ENCODE measurements at places on chromosomes 3 and 15.

- no peak for DNase-seq
Measured at GRCh38 chr3:47613722-47614121, 35.1 kb upstream of the CSPG5 start.

GRCh38 chr3:148923592-148923991 is 58.5 kb downstream of the CPA3 start:
- DNase-seq = no peak

- DNase-seq = no peak
Measured at GRCh38 chr15:31065824-31066223, 35.7 kb downstream of the TRPM1 start.

- DNase-seq = no peak
Measured at GRCh38 chr3:97901313-97902248, 70.7 kb downstream of the RIOX2 start.

DNA sequence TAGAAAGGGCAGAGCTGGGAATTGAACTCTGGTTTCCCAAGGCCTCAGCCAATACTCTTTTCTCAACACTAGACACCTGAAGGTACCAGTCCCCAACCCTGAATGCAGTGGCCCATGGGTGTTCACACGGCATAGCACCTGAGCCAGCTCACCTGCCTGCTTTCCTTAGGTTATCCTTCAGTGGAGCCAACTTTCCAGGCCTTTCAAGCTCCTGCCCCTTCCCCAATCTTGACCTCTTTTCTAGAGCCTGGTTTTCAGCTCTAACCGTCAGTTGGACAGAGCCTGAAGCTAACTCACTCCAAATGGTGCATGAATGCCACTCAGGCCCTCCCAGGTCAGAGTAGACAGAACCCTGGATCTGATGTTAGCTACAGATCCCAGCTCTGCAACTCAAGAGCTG is 66.1 kb upstream of the ITGA11 start:
- no peak for DNase-seq

- DNase-seq = no peak
Measured at GRCh38 chr15:64651601-64652191, 123.7 kb downstream of the RBPMS2 start.

- no peak for DNase-seq
Measured at GRCh38 chr3:67458896-67459530, 195.4 kb downstream of the SUCLG2 start.

DNA sequence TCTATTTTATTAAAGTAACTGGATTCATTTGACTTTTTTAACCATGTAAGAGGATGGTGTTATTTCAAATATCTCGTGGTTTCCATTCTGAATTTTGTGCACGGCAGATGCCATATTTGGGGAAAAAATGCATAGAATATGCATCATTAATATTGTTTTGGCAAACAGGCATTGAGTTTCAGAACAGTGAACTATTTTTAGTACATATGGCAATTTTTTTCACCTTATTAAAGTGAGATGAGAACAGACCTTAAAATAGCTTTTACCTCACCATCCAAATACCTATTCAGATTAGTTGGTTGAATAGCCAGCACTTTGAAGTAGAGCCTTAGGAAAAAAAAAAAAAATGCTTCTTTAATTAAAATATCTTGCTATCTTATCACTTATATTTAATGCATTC is 117.3 kb upstream of the FLNB start:
- no peak for DNase-seq

- DNase-seq = no peak
Measured at GRCh38 chr3:116444115-116444747, 1.1 kb downstream of the LSAMP start.

- no peak for DNase-seq
Measured at GRCh38 chr3:112649478-112649735, 8.5 kb upstream of the CCDC80 start.

Data from nephron progenitor cell (in vitro differentiated cells).